ENCODE measurements at places on chromosomes 2 and 18. TPM values are rescaled to one million over a fixed set of nuclear protein-coding genes. Genes with fewer than 3 reads are reported as not detected.

- H3K27ac ChIP-seq: no peak overlapping the region
- no peaks in the 10 kb centered on the region for H3K27me3 ChIP-seq
- H3K36me3 ChIP-seq: no peaks in the 10 kb centered on the region
- H3K4me1 ChIP-seq: peaks cover 4% of the 10 kb centered on the region
- H3K4me3 ChIP-seq: no peak overlapping the region
- no peak for DNase-seq
Measured at GRCh38 chr2:11667194-11667593, 2.8 kb downstream of the NTSR2 start.

DNA sequence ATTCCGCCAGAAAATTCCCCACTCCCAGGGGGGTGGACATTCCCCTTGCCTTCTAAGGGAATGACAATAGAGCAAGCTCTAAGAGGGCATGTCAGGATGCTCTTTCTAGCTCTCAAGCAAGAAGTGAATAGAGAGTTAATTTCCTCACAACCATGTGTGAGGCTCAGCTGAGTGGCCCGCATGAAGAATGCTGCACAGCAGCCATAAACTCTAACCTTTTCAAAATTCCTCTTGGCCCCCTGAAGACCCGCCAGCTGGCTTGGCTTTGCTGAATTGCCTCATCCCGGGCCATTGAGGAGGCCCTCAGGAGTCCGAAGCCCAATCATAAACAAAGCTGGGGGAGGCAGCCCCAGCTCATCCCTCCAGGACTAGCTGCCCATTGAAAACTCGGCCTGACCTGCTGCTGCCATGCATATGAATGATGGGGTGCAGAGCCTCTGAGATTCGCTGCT is 38.2 kb downstream of the NRP2 start:
- no peaks in the 10 kb centered on the region for H3K27me3 ChIP-seq
- no peak overlapping the region for H3K27ac ChIP-seq
- no peaks in the 10 kb centered on the region for H3K4me1 ChIP-seq

- no peaks in the 10 kb centered on the region for H3K36me3 ChIP-seq
- no peaks in the 10 kb centered on the region for H3K27me3 ChIP-seq
- no peak overlapping the region for H3K4me3 ChIP-seq
- H3K27ac ChIP-seq: peak overlapping the region; percentile 11
- no peak for DNase-seq
- H3K4me1 ChIP-seq: peaks cover 5% of the 10 kb centered on the region
Measured at GRCh38 chr2:156663757-156664409, 227.7 kb downstream of the GPD2 start.

Gene HOXD8
- 0.19 TPM for total RNA-seq

DNA sequence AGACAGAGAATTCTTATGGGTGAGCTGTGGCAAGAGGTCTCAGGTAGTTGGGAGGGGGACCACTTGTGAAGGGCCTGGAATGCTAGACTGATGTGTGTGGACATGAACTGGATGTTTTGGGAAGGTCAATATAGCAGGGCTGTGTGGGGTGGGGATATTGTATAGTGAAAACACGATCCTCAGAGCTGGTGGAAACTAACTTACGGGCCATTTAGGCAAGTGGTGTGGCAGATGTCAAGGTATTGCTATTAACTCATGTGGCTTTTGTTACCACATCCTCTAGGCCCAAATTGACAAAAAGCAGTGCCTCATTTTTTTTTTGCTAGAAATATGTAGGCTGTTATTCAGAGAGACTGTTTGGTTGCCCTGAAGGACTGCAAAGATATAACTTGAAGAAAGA is 8.0 kb upstream of the GALNT1 start:
- no peak overlapping the region for H3K27ac ChIP-seq
- DNase-seq: no peak
- H3K4me3 ChIP-seq: no peak overlapping the region

Gene PAIP2B
- 10.9 TPM for total RNA-seq

Gene NT5DC4
- not detected for total RNA-seq

DNA sequence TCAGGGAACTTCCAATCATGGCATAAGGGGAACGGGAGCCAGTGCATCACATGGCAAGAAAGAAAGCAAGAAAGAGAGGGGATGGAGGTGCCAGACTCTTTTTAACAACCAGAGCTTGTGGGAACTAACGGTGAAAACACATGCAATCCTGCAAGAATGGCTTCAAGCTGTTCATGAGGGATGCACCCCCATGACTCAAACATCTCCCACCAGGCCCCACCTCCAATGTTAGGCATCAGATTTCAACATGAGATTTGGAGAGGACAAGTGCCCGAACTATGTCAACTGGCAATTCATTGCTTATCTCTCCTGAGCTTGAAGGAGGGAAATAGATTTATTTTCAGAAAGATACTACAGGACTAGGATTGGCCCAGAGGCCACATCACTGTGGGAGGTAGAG is 270.0 kb downstream of the SLC4A3 start:
- no peak for DNase-seq
- no peak overlapping the region for H3K4me3 ChIP-seq
- H3K27ac ChIP-seq: no peak overlapping the region
- H3K27me3 ChIP-seq: no peaks in the 10 kb centered on the region
- H3K36me3 ChIP-seq: no peaks in the 10 kb centered on the region

DNA sequence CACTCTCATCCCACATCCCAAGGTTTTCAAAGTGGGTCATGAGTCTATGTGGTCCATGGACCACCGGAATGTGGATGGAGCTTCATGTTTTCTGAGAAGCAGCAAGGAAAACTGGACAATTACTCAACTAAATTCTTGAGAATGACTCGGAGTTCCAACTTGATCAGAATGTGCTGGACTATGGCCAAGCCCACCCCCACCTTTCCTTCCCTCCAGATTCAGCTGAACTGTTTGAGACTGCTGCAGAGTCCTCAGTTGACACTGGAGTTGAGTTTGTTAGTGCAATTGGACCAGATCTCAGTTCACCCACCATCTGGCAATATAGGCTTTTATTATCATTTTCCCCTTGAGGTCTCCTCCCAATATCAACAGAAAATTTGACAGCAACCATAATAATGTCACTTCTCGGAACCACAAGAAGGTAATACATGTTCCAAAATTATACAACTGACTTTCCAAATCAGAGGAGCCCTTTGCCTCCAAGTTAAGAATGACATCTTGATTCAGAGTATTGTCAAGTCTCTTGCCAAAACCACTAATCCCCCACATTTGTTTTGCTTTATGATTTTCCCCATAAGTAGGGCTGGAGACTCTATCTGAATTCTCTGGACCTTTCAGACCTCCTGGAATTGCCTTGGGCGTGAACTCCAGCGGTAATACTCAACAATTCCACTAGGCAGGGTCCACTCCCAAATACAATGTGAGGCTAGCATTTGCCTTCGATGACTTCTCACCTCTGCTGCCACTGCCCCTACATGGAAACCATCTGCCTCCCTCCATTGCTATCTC is 8.8 kb downstream of the COL4A4 start:
- no peak overlapping the region for H3K27ac ChIP-seq
- H3K27me3 ChIP-seq: no peaks in the 10 kb centered on the region
- no peak for DNase-seq
- no peaks in the 10 kb centered on the region for H3K36me3 ChIP-seq

Gene SPC25
- not detected for total RNA-seq

- H3K4me3 ChIP-seq: no peak overlapping the region
- H3K4me1 ChIP-seq: no peaks in the 10 kb centered on the region
- H3K27me3 ChIP-seq: no peaks in the 10 kb centered on the region
- no peaks in the 10 kb centered on the region for H3K36me3 ChIP-seq
- no peak for DNase-seq
- H3K27ac ChIP-seq: no peak overlapping the region
Measured at GRCh38 chr2:8608411-8608954, 73.4 kb upstream of the ID2 start.

GRCh38 chr2:883260-883802 is 67.3 kb upstream of the SNTG2 start:
- peaks cover 11% of the 10 kb centered on the region for H3K27me3 ChIP-seq
- no peak overlapping the region for H3K4me3 ChIP-seq
- DNase-seq: no peak
- H3K27ac ChIP-seq: no peak overlapping the region

DNA sequence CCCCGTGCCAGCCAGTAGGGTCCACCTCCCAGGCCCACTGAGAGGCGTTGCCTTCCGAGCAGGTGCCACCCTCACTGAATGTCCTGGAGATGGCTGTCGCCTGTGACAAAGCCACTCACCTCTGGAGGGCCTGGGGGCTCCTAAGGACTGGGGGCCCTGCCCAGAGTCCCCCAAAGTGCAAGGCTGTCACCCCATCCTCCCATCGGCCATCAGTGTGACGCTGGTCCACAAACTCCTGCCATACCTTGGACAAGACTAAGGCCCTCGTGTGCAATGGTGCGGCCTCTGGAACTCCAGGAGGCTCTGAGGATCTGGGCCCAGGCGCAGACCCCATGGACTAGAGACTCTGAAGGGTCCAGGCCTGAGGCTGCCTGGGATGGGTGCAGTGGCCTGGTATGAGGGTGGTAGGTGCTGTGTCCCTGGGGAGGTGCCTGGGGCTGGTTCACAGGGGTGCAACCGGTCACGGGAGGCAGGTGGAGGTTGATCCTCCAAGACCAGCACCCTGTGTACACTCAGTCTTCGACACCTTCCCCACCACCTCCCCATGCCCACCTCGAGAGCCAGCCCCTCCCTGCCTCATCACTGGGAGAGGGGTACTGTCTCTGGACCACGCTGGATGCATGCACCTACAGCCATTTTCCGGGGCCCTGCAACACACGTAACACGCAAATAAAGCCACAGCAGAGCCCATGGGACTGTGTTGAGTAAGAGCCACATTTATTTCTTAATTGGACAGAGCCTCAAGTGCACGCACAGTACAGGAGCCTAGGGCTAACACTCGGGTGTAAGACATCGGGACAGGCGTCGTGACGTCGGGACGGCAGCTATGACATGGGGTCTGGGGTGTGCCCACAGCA is 21.6 kb downstream of the AQP12A start:
- H3K27me3 ChIP-seq: no peaks in the 10 kb centered on the region
- H3K27ac ChIP-seq: no peak overlapping the region
- no peaks in the 10 kb centered on the region for H3K36me3 ChIP-seq
- no peak for DNase-seq
- no peaks in the 10 kb centered on the region for H3K4me1 ChIP-seq

Gene CNTNAP5
- total RNA-seq: not detected

DNA sequence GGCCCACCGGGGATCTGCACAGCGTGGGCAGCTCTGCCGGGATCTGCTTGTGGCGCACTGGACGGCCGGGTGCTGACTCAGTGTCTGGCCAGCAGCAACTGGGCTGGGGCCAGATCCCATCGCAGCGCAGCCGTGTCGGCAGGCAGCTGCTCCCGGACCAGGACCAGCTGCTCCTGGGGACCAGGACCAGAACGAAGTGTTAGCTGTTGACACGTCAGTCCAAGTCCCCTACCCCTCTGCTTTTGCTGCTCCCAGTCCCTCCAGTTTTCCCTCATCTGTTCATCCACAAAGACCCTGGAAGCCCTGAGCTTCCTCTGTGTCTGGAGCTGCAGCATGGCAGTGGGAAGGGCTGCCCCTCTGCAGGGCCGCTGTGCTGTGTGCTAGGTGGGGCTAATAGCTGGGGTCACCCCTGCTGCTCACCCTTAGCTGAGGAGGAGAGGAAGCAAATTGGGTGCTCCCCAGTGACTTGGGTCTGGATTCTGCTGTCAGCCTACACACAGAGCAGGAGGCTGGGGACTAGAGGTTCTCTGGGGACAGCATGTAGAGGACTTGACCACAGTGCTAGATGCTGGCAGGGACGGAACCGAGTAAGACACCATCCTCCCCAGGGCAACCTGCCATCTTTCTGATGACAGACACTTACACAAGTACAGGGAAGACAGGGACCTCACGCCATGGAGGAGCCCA is 16.9 kb upstream of the KIF1A start:
- no peaks in the 10 kb centered on the region for H3K27me3 ChIP-seq
- H3K4me3 ChIP-seq: no peak overlapping the region
- no peaks in the 10 kb centered on the region for H3K4me1 ChIP-seq
- DNase-seq: no peak
- no peak overlapping the region for H3K27ac ChIP-seq

Gene LRATD1
- total RNA-seq: 2.6 TPM

Gene SCN3A
- 0.50 TPM for total RNA-seq

GRCh38 chr18:37527395-37527794 is 38.2 kb downstream of the CELF4 start:
- peaks cover 9% of the 10 kb centered on the region for H3K27me3 ChIP-seq
- no peaks in the 10 kb centered on the region for H3K4me1 ChIP-seq
- no peak overlapping the region for H3K27ac ChIP-seq
- H3K36me3 ChIP-seq: no peaks in the 10 kb centered on the region
- DNase-seq: no peak
- H3K4me3 ChIP-seq: no peak overlapping the region

DNA sequence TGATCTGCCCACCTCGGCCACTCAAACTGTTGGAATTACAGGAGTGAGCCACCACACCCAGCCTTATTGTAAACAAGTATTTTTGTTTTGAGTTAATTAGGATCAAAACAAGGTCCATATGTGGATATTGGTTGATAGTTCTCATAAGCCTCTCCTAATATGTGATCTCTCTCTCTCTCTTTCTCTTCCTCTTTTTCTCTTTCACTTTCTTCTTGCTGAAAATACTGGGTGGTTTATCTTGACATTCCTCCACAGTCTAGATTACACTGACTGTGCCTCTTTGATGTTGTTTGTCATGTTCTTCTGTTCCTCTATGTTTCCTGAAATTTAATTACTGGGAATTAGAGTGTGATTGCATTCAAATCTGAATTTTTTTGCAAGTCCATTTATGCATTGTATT is 547.5 kb upstream of the NRXN1 start:
- H3K27ac ChIP-seq: no peak overlapping the region
- no peaks in the 10 kb centered on the region for H3K27me3 ChIP-seq
- no peaks in the 10 kb centered on the region for H3K36me3 ChIP-seq
- no peak for DNase-seq

DNA sequence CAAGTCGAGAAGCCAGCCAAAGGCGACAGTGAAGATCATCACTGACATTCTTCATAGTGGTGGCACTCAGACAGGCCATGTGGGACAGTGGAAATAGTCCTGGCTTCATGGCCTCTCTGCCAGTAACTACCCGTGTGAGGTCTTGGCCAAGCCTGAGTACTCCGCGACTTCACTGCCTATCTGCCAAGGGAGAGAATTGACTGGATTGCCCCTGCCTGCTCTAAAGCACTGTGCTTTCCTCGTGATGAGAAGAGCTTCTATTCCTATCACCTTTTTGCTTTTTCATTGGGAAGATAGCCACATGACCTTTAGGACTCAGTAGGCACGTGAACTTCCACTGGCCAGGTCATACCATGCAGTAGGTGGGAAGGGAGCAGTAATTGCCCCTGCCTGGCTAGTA is 239.3 kb downstream of the HAUS1 start:
- H3K4me1 ChIP-seq: peaks cover 5% of the 10 kb centered on the region
- H3K4me3 ChIP-seq: no peak overlapping the region
- H3K36me3 ChIP-seq: no peaks in the 10 kb centered on the region
- peak overlapping the region; percentile 53 for H3K27ac ChIP-seq
- DNase-seq: no peak

Gene PAX8
- 0.17 TPM for total RNA-seq

DNA sequence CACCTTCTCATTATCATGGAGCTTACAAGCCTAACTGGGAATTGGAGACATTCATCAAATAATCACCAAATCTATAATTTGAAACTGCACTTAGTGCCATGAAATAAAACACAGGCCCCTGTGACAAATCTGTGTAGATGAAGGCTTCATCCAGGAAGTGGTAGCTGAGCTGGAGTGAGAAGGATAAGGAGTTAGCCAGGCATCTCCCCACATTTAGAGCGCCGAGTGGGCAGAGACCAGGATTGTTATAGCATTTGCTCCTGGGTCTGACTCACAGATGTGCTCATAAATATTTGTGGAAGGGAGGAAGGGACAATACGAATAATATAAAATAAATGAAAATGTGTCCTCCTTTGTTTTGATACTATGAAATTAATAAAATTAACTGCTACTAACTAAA is 2.5 kb upstream of the MAT2A start:
- H3K27me3 ChIP-seq: no peaks in the 10 kb centered on the region
- no peak overlapping the region for H3K4me3 ChIP-seq
- H3K27ac ChIP-seq: no peak overlapping the region
- peaks cover 4% of the 10 kb centered on the region for H3K36me3 ChIP-seq
- DNase-seq: no peak

Gene CCDC85A
- 0.17 TPM for total RNA-seq
